ENCODE measurements at places on chromosomes 1 and 21.

DNA sequence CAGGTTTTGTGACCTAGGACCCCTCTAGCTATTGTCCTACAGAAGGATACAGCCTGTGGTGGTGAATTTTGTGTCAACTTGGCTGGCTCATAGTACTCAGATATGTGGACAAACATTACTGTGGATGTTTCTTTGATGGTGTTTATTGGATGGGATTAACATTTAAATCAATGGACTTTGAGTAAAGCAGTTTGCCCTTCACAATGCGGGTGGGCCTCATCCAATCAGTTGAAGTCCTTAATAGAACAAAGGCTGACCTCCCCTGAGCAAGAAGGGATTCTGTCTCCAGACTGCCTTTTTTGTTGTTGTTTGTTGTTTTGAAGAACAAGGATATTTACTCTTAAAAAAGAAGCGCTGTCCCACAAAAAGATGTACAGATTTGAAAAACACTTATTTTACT, 210.0 kb upstream of the GREM2 start:
- DNase-seq, result no peak

- DNase-seq, result no peak
Observed at GRCh38 chr1:246066573-246066972, 440.5 kb downstream of the SMYD3 start.

- DNase-seq, result peak; percentile 30
Observed at GRCh38 chr1:154546264-154547063, 12.0 kb downstream of the UBE2Q1 start.

- DNase-seq, result no peak
Observed at GRCh38 chr1:954927-955326, 4.1 kb downstream of the NOC2L start.

DNA sequence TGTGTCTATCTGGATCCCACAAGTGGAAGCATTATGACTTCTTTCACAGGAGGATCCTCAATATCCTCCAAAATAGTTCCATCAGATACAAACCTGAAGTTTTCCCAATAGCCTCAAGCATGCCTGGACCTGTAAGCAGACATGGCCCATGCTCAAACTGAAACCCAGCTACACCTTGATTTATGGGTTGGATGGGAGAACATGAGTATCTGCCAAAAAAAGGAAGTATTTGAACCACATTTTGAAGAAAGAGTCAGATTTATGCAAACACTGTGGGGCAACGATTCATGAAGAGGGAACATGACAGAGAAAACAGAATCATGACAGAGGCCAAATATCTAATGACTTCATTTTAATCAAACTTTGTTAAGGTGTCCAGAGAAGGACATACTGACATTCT, 351.0 kb upstream of the NFIA start:
- DNase-seq, result no peak

DNA sequence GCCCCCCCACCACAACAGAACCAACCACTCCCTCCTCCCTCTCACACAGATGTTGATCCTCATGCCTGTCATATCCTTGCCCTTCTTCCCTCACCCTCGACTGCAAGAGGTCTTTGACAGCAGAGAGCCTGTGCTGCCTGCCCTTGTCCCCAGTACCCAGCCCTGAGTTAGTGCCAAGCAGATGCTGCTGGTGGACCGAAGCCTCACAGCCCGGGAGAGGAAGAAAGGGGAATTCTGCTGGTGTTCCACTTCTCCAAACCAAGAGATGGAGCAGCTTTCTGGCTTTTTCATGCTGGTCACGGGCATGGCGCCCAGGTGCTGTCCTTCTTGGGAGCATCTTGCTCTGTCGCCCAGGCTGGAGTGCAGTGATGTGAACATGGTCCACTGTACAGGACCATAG, 69.1 kb downstream of the SLC66A1 start:
- no peak for DNase-seq

DNA sequence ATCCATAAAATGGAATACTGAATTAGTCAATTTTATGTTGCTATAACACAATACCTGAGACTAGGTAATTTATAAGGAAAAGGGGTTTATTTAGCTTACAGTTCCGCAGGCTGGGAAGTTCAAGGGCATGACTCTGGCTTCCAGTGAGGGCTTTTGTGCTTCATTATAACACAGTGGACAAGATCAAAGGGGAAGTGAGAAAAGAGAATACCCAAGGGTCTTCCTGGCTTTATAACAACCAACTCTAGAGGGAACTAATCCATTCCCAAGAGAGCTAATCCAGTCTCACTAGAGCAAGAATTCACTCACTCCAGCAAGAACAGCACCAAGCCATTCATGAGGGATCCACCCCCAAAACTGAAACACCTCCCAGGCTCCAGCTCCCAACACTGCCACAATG, 3.1 kb downstream of the KIFAP3 start:
- no peak for DNase-seq

- no peak for DNase-seq
Observed at GRCh38 chr21:17429936-17430335, 82.9 kb upstream of the CXADR start.

DNA sequence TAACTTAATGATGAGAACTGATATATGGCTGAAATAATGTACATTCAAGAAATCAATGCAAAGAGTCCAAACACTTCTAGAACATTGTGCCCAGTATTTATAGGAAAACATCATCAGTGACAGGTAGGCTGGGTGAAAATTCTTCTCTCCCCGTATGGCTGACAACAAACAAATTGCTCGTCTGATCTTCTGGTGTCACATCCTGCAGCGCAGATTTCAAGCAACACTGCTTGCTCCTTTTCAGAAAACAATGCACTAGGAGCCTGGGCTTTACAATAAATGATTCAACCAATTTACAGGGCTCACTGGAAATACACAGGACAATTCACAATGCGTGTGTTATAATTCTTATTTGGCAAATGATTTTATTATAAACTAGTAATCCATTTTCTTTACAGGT, 185.3 kb downstream of the RERE start:
- no peak for DNase-seq

DNA sequence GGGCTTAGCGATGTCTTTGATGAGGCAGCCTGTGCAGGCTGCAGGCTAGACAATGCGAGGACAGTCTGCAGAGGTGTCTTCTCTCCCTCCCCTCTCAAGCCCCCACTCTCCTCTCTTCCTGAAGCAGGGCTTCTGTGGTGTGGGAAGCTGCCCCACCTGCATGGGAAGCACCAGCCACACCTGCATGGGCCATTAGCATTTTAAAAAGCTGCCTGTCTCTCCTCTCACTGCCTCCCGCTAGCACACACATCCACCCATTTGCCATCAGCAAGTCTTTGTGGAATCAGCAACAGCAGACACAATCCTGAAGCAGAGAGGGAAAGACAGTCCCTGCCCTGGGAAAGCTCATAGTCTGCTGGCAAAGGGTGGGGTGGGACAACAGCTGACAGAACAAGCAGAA, 53.1 kb downstream of the NAV1 start:
- DNase-seq, result no peak

DNA sequence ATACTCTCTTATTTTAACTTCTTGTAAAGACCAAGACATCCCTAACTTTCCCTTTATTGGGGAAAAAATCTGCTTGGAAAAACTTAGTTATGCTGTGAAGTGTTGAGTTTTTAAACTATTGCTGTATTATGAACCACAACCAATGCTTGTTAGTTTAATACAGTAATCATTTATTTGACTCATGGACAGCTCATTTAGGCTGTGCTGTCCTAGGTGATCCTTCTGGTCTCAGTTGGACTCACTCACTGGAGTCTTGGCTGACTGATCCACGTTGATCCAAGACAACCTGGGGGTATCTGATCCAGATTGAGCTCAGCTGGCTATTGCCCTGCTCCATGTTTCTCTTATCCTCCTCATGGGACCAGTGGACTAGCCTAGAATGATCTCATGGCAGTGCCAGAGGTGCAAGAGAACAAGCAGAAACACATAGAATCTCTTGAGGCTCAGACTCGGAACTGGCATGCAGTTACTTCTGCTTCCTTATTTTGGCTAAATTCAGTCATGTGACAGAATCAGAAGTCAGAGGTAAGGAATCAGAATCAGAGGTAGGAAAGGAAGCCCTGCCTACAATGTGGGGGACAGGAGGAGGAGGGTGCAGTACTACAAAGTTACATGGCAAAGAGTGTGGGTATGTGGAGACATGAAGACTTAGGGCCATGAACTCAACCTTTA, 156.5 kb downstream of the FGGY start:
- no peak for DNase-seq

GRCh38 chr1:11529330-11529729, 50.4 kb downstream of the DISP3 start:
- DNase-seq, result no peak

DNA sequence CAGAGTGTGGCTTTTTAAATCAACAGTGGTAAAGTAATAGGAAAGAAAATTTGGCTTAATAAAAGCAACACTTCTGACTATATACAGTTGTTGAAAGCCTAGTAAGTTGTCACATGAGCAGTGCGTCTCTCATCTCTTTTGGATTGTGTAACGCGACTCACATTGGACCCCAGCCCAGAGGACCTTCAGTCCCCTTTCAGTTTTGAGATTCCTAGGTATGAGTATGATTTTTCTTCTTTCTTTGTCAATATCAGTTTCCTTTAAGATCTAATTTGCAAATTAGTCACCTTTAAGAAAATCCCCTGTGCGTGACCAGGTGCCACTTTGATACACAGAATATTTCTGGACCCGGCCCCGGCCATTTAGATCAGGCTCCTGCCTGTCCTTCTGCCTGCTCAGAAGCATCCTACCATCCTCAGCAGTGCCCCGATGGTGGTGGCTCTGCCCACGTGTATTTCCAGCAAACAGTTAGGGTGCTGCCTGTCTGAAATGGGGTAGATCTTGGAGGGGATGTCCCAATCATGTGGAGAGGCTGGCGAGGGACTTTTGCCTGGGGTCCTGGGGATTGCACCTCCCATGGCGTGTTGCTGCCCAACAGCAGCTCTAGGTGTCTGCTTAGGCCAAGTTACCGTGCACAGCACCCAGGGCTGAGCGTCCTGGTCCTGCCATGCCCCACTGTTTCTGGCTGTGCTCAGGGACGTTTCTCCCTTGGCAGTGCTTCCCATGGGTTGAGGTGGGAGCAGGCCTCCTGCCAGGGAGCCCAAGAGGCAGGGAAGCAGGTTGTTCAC, 21.1 kb downstream of the SNAP47 start:
- no peak for DNase-seq

DNA sequence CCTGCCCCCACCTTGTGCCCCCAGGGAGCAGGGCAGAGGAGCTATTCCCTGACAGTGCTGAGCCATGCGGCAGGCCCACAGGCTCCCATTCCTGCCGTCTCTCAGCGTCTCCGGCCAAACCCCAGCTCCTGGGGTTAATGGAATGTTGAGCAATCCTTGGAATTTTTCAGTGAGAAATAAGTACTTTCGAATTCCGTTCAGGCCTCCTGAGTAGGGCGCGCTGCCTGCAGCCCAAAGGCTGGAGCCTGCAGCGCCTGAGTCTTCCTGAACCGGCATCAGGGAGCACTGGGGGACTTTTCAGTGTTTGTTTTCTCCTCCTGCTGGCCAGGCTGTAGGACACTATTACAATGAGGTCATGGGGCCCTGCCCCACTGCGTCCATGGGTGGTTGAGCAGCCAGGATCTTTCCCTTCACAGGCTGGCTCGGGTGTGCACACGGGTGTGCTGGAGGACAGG, 33.3 kb upstream of the CSF1 start:
- no peak for DNase-seq

DNA sequence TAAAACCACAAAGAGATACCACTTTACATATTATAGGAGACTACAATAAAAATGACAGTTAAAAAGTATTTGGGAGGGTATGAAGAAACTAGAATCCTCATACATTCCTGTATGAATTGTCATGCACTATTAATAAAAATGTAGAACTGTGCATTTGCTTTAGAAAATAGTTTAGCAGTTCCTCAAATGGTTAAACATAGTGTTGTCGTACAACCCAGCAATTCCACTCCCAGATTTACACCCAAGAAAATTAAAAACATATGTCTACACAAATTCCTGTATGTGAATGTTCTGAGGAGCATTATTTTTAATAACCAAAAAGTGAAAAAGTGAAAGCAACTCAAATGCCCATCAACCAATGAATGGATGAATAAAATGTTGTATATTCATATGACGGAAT, 23.1 kb upstream of the PDE4B start:
- no peak for DNase-seq

DNA sequence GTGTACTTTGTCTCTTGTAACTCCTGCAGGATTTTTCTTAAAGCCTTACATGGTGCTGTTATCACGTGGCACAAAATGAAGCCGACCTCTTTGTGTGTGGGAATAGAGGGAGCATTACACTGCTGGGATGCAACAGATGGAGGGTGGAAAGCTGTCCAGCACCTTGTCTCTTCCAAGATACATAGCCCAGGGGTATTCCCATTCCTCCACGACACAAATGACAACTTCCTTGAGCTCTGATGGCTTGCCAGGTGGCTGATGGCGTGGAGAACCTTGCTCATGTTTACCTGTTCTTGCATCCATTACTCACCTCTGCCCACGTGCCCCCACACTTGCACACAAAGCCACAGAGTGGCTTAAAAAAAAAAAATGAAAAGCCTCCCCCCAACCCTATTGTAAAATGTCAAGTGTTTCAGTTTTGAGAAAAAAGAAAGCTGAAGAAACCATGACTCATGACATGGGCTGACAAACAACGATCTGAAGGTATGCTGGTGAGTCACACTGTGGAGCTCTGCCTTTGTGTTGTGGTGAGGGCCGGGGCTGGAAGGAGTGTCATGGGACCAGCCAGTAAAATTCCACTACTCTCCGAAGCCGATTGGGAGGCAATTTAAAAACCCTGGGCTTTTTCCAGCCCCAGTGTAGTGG, 32.0 kb upstream of the ATP5PO start:
- DNase-seq, result peak; percentile 72

GRCh38 chr21:21309510-21309909, 311.3 kb downstream of the NCAM2 start:
- no peak for DNase-seq

DNA sequence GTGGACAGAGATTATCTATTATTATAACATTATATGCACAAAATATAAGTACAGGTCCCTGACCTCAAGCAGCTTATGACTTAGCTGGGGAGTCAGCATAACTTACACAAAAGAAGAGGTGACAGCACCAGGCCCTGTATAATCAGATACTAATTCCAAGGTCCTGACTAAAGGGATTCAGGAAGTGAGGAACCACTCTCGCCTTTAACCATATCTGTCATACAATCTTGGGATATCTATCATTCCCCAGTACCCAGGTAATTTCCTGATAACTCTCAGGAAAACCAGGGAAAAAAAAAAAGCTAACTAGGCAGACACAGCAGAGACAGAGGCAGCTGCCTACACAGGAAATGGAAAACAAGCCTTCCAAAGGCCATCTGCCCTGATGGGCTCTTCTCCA, 78.5 kb upstream of the CAMK1G start:
- no peak for DNase-seq

DNA sequence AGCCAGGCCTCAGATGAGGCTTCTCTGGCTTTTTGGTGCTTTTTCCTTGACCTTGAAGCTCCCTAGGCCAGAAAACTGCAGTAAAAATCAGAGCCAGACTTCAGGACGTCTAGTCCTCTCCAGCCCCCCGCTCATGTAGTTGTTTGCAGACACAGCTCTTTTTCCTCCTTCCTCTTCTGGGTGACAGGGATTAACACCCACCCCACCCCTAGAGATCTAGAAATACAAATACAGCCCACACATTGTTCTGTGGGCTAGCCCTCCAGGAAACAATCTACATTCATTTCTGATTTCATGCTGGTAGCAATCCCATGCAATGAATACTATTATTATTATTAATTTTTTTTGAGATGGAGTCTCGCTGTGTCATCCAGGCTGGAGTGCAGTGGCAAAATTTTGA, 9.9 kb upstream of the CLSTN1 start:
- no peak for DNase-seq

All from T-cell (primary cell).